ENCODE measurements at places on chromosomes 4 and X.

- no peak for DNase-seq
These were observed 83.4 kb upstream of the COX18 start for GRCh38 chr4:73152893-73153292.

GRCh38 chr4:188246488-188246887, 107.2 kb downstream of the TRIML1 start:
- DNase-seq = no peak

DNA sequence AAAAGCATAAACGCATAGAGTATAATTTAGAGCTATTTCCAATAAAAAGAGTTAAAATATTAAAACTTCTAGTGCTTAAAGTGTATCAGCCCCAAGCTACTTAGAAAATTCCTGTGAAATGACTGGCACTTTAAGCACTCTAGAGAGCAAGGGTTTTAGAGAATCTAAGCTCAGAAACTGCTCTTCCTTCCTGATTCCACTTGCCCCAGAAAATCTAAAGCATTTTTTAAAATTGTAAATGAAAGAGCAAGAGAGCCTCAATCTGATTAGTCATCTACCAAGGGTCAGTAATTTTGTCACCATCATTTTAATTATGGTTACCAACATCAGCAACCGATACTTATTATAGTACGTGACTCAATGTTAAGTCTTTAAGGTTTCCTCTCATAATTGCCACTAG, 25.0 kb downstream of the CTPS2 start:
- no peak for DNase-seq

GRCh38 chr4:107714256-107714655, 5.8 kb downstream of the PAPSS1 start:
- DNase-seq = no peak

GRCh38 chr4:92381616-92382015, 77.8 kb downstream of the GRID2 start:
- DNase-seq = no peak

DNA sequence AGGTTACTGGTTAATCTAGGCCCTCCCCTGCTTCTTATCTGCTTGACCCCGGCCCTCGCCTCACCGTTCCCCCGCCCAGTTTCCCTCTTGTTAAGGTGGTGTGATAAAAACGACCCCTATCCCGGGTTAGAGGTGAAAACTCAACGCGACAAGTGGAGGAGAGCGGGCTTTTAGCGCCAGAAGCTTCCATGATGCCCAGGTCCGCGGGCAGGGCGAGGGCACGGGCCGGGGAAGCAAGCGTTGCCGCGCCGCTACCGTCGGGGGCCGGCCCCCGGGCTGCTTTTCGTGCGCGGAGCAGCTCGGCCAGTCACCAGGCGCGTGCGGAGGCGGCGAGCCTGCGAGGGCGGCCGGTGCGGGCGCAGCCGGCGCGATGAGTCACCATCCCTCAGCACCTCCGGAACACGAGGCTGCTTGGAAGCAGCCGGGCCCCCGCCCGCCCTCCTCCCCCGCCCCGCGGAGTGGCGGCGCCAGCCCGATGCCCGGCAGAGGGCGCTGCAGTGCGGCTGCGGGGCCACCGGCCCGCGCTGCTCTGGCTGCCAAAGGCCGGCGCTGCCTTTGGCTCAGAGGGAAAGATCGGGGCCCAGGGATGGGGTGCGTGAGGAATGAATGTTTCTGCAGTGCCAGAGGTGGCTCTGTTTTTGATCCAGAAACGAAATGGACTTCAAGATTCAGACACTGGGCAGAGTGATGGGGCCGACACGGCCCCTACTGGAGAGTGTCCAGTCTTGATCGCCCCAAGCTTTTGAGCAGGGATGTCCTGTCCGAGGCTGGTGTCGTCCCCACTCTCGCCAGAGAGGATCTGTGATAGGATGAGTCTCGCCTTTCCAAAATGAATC, 107.8 kb downstream of the NHSL2 start:
- DNase-seq = peak; percentile 61

DNA sequence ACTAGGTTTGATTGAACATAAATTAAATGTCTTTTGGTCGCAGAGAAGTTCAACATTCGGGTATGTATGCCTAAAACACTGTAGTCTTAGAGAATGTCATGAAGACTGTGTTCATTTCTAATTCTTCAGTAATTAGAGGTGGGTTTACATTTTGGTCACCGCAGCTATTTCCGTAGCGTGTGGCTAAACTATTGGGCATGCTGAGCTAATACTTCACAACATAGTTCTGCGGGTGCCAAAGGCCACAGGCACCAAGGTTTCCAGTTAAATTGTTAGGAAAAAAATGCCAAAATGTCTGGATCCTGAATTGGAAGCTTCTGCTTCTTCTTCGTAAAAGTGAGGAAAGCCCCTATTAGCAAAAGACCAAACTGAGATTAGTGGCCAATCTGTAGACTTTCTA, 25.1 kb downstream of the SMIM31 start:
- DNase-seq = no peak

DNA sequence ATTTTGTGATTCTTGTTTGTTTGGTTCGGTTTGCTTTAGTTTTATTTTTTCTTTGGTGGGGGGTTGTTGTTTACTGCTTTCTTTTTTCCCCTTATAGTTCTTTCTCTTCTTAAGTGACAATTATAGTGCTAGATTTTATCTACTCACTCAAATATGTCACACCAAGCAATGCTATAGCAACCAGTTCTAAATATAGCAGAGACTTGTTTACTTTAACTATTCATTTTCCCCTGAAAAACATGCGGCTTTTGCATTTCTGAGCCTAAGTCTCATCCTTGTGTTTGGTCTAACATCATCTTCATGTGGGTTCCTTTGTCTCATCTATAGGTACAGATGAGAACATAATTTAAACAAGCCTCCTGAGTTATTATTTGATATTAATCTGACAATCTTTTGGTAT, 676.6 kb downstream of the FAT4 start:
- DNase-seq = no peak

GRCh38 chr4:90027565-90027964, 99.6 kb upstream of the CCSER1 start:
- DNase-seq = no peak

DNA sequence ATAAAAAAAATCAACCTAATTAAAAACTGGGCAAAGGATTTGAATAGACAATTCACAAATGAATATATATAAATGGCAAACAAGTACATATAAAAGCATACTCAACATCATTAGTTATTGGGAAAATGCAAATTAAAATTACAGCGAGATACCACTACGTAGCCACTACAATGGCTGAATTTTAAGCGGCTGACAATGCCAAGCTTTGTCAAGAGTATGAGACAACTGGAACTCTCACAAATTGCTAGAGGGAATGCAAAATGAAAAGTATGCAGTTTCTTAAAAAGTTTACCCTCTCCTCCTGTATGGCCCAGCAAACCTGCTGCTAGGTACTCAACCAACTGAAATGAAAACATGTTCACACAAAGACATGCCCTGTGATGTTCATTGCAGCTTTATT, 34.8 kb downstream of the ZFP42 start:
- no peak for DNase-seq

GRCh38 chr4:33067221-33067620, 2347.1 kb downstream of the PCDH7 start:
- DNase-seq = no peak

- DNase-seq = no peak
These were observed 216.3 kb downstream of the KCTD8 start for GRCh38 chr4:44232262-44232661.

- DNase-seq = no peak
These were observed 126.5 kb downstream of the QDPR start for GRCh38 chr4:17385403-17385802.

- no peak for DNase-seq
These were observed 20.6 kb downstream of the CCNQ start for GRCh38 chrX:153578200-153578835.

DNA sequence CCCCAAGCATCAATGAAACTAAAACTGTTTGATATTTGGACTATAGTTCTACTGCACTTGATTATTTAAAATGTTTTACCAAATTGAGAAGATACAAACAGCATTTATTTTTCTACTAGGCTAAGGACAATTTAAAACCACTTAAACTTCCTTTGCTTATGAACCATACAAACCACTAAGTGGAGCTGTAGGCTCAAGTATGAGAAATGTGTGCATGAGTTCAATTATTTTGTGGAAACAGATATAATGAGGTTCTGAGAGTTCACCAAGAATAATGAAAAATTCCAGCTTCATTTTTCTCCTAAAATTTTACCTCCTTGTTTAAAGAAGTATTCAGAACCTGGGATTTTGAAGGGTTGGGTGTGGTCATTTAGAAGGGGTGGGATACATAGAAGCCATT, 63.1 kb downstream of the SERPINA7 start:
- DNase-seq = no peak

DNA sequence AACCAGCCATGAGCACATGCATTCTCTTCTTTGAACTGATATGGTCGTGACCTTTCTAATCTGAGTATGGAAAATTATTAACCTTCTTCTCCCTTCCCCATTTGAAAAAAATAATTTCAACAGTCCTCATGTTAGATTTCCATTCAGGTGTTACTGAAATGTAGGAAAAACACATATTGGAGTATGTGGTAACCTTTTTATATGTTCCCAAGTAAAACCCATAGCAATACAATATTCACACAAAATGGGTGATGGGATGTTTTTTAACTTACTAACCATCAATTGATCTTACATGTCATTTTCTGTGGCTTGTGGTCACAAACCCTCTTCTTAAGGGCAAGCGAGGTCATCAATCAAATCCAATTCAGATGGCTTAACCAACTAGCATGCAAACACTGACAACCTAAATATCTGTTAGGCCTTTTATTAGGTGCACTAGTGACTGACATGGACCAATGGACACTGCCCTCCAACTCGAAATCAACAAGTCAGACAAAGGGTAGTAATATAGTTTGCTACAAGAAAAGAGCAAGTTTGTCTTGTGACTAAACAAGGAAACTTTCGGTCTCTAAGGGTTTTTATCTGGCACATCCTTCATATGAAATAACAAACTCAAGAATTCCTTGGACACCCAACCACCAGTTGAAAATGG, 74.3 kb downstream of the CAMK2D start:
- DNase-seq = no peak

DNA sequence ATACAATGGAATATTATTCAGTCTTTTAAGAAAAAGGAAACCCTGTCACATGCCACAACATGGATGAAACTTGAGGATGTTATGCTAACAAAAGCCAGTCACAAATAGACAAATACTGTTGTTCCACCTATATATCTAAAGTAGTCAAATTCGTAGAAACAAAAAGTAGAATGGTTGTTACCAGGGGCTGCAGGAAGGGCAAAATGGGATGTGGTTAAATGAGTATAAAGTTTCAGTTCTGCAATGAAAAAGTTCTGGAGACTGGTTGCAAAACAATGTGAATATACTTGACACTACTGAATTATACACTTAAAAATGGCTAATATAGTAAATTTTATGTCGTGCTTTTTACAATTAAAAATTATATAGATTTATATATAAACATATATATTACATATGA, 12.2 kb downstream of the SPOCK3 start:
- no peak for DNase-seq

Measured in stimulated activated CD8-positive, alpha-beta memory T cell treated with anti-CD3 and anti-CD28 coated beads, Interleukin-7, amount 100 ng/mL, for 1 hour (primary cell).